ENCODE measurements at places on chromosomes 16 and 17. TPM values are rescaled to one million over a fixed set of nuclear protein-coding genes. Genes with fewer than 3 reads are reported as not detected.

GRCh38 chr17:6455321-6455705 is 11.1 kb downstream of the PIMREG start:
- no peak for DNase-seq

DNA sequence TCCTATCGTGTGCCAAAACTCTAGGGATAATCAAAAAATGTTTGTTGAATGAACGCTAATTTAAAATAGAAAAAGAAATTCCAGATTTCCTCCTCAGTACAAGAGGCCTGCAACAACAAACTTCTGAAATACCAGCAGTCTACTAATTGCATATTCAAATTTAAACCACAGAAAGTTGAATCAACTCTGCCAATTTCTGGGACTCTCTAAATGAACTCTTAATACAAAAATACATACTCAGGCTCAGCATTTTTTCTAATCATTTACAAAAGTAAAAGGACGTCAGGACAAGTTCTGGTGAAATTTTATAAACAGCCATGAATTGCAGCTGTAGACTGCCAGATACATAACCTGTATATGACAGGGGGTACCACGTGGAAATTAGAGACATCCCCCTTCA is 49.0 kb downstream of the KANSL1 start:
- DNase-seq, result peak; percentile 27

The HLF gene
- total RNA-seq, result 5.3 TPM

The C17orf100 gene
- 1.6 TPM for total RNA-seq

- peak; percentile 90 for DNase-seq
Measured at GRCh38 chr17:41523787-41524186, 4.3 kb downstream of the KRT19 start.

The PYY gene
- total RNA-seq, result not detected

DNA sequence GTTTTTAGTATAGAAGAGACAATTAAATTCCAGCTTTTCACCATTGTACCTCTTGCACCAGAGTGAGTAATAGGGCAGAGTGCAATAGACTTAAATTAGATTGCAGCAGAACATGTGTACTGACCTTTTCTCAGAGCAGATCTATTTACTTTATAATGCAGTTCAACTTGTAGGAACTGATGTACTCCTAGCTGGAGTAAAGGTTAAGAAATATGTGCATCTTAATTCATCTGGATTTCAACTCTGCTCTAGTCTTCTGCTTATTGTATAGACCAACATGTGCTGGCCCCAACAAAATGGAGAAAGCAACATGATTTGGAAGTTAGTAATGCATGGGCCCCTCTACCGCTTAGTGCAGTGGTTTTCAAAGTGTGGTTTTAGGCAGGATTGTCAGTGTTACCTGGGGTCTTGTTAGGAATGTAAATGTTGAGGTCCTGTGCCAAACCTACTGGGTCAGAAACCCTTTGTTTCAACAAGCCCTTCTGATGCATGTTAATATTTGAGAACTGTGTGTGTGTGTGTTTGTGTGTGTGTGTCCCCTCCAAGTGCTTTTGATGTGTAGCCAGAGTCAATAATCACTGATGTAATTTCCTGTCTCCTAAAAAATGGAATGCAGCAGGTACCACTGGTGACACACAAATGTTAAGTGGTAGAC is 138.6 kb downstream of the TOX3 start:
- no peak for DNase-seq

GRCh38 chr16:65981057-65981456 is 385.4 kb upstream of the CDH5 start:
- no peak for DNase-seq

DNA sequence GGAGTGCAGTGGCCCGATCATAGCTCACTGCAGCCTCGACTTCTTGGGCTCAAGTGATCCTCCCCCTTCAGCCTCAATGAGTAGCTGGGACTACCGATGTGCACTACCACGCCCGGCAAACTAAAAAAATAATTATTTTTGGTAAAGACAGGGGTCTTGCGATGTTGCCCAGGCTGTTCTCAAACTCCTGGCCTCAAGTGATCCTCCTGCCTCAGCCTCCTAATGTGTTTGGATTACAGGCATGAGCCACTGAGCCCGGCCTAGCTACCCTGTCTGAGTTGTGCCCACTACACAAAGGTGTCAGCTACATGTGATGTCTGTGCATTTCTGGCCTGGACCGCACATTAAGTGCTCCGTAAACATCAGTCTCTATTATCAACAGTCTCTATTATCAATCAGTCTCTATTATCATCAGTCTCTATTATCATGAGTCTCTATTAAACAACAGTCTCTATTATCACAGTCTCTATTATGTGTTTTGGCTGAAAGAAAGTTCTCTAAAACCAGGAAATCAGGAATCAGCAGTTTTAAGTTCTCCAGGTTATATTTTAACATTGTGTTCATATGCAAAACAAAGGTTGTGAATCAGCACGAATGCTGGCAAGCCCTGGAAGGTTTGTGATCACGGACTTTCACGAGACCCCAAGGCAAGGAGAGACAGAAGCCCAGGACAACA is 721 bp upstream of the WWOX start:
- no peak for DNase-seq

GRCh38 chr17:5950878-5951277 is 119.3 kb upstream of the WSCD1 start:
- DNase-seq, result no peak

- DNase-seq, result peak; percentile 57
Measured at GRCh38 chr17:8649157-8650118, 18.9 kb upstream of the MYH10 start.

DNA sequence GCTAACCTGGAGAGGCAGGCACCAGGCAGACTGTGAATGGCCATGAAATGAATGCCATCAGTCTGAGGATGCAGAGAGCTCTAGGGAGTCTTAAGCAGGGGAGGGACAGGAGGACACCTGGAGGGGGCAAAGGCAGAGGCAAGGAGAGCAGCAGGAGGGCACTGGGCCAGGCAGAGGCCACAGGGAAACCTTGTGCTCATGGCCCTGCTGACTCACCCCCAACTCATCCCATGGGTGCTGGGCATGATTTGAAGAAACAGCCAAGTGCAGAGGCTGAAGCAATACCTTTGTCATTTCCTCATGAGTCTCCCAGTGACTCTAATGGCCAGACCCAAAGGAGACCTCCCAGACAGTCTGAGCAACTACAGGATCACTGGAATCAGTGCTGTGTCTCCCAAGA is 141.4 kb downstream of the TMEM132E start:
- DNase-seq, result peak; percentile 79

The UBALD2 gene
- total RNA-seq, result 11.8 TPM

The TPSG1 gene
- total RNA-seq, result not detected

DNA sequence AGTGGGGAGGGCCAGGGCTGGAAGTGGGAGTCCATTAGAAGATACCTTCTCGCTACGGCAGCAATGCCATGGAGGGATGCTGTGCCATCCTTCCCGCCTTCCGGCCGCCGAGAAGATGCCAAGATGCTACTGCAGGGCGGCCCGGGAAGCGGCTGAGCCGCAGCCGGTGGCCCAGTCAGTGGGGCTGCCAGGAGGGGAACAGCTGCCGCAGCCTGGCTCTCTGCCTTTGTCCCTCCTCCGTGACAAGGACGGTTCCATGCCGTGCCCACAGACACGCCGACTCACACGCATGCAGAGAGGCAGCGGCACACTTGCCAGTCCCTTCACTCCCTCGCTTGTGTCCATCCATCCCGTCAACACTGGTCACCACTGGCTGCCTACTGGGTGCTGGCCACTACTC is 20.2 kb upstream of the NCBP3 start:
- DNase-seq, result no peak

GRCh38 chr16:4087990-4088577 is 28.2 kb downstream of the ADCY9 start:
- no peak for DNase-seq

The LASP1 gene
- 272 TPM for total RNA-seq

DNA sequence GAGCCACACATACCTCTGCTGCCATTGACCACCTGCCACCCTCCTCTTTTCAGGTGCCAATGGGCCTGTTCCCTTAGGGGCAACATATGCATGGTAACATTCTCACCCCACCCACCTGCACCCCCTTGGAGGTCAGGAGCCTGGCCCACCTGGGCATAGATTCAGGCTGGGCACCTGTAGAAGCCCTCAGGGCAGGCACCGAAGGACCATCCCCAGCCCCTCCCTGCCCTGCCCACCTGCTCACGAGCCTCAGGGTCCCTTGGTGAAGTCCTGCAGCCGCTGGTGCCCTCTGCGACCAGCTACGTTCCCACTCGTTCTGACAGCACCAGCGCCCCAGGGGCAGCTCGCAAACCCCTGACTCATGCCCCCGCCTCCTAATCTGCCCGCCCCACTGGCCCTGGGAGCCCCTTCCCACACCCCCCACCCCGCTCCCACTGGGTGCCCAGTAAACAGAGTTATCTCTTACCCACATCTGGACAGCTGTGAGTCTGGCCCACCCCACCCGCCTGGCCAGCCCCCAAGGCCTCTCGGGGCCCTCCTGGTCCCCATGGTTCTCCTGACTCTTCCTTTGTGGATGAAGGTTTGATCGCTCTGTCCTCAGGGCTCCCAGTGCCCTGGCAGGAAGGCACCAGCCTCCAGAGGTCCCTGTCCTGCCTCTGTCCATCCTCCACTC is at the start of gene SLC4A1:
Gene SLC4A1, minus strand, starts transcription at position 318 of the 673 bp plus-strand sequence. CDS start 5,269 bp downstream, outside the sequence.
- DNase-seq, result no peak

The KRTAP9-8 gene
- not detected for total RNA-seq

The UNC13D gene
- total RNA-seq, result not detected

The USH1G gene
- not detected for total RNA-seq

The TNFRSF17 gene
- total RNA-seq, result 0.52 TPM

DNA sequence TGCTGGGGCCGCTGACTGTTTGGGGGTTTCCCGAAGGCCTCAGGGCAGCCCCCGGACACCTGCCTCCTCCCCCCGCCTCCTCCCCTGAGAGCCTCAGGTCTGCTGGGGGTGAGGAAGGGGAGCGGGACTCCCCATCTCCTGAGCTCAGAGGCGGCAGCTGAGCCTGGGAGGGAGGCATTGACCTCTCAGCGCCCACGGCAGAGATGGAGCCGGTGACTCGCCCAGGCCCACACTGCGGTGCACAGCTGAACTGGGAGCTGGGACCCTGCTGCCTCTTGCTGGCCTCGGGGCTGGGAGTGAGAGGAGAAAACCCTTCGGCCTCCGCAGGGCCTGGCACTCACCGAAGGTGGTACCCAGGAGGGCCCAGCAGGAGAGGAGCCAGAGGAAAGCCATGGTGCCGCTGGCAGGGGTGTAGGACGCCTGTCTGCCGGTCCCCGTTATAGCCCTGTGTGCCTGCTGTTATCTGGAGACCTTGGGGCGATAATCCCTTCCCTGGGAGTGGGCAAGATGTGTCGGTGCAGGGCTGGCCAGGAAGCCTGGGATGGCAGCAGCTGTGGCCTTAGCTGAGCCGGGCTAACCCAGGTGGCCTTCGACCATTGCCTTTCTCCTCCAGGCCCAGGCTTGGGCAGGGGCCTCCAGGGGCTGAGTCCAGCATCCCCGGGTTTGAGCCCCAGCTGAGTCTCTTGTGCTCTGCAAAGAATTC is at the start of gene CTRB2:
Gene CTRB2, minus strand, starts transcription at position 413 of the 703 bp plus-strand sequence. Its CDS starts 20 bp downstream, at position 393.
- peak; percentile 13 for DNase-seq

DNA sequence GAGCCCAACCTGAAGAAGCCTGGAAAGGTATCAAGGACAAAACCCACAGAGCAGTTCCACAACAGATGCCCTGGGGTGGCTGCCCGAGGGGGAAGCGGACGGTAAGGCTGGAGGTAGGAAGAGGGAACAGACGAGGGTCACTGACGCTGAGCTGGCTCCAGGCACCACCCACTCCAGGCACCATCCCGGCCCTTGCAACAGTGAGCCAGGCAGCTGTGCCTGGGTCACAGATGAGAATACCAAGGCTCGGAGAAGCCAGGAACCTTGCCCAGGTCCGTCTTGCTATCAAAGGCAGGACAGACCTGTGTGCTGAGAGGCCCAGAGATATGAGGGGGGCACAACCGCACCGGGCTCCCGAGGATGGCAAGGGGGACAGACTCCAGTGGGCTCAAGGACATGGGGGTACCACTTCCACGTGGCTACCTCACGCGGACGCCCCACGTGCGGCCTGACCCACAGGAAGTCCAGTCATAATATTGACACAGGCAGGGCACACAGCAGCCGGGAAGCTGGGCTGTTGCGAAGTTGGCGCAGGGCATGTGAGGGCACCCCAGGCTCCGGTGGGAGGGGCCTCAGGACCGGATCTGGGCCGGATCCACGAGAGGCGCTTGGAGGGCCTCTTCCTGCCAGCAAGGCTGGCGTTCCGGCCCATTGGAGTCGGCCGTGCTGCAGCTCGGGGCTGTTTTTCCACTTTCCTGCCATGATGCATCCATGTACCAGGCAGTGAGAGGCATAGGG is 29.9 kb downstream of the PEMT start:
- no peak for DNase-seq

- no peak for DNase-seq
Measured at GRCh38 chr16:81261049-81261648, 22.7 kb downstream of the BCO1 start.

DNA sequence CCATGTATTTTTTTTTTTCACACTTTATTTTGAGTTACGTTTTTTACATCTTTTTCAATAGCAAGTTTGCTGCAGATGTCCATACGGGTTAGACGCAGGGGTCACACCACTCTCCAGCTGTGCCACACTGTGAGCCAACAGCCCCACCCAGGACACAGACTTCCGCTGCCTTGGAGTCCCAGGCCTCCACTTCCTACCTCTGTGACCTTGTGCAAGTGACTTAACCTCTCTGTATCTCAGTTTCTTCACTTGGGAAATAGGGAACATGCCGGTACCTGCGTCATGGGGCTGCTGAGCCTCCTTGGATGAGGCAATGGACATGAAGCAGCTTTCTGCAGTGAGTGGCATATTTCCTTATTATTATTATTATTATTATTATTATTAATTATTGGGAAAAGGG is 3.3 kb upstream of the PITPNA start:
- DNase-seq, result no peak

GRCh38 chr17:42178817-42179216 is 2.1 kb downstream of the KCNH4 start:
- no peak for DNase-seq

The PSMD11 gene
- 102 TPM for total RNA-seq

The SPECC1 gene
- total RNA-seq, result 71.7 TPM

GRCh38 chr16:73339821-73340220 is 291.9 kb upstream of the ZFHX3 start:
- no peak for DNase-seq

DNA sequence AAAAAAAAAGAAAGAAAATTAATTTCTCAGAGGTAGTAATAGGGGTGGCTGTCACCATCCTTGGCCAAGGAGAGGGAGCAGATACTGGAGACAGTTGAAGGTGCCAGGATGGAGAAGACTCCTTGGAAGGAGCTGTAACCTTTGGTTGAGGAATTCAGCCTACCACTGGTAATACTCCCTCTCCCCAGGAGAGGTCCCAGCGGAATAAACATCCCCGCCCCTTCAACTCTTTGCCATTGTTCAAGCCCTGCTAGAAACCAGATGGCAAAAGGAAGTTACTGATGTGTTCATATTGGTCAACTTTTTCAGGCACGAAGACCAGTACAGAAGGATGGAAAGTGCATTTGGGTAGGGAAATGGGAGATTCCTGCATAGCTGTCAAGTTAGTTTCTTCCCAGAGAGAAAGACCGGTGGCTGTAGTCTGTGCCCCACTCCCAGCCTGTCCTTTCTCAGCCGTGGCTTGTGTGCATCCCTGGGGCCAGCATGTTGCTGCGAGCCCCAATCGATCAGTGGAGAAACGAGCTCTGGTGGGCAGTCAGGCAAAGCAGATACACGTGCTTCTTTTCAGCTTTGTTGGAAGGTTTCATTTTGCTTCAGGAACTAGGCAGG is 612.1 kb downstream of the MAF start:
- DNase-seq, result no peak

The KRT27 gene
- not detected for total RNA-seq

The RPUSD1 gene
- 19.5 TPM for total RNA-seq

The MYH11 gene
- total RNA-seq, result not detected

The MSLN gene
- 1.7 TPM for total RNA-seq

- DNase-seq, result no peak
Measured at GRCh38 chr17:32771396-32771795, 105.5 kb downstream of the MYO1D start.

The PPL gene
- 1.8 TPM for total RNA-seq

The GJD3 gene
- total RNA-seq, result not detected

The NPIPA2 gene
- 0.34 TPM for total RNA-seq

The PTX4 gene
- total RNA-seq, result not detected

The GLP2R gene
- total RNA-seq, result 2.5 TPM
